Activated naive CD8-positive, alpha-beta T cell treated with anti-CD3 and anti-CD28 coated beads for 36 hours (primary cell): ENCODE measurements at places on chromosomes 12 and 14.
A peak's percentile ranks its signal among the peaks of the same experiment; 100 is the strongest.

- DNase-seq: no peak
Measured at GRCh38 chr12:28367326-28367725, 177.1 kb downstream of the CCDC91 start.

DNA sequence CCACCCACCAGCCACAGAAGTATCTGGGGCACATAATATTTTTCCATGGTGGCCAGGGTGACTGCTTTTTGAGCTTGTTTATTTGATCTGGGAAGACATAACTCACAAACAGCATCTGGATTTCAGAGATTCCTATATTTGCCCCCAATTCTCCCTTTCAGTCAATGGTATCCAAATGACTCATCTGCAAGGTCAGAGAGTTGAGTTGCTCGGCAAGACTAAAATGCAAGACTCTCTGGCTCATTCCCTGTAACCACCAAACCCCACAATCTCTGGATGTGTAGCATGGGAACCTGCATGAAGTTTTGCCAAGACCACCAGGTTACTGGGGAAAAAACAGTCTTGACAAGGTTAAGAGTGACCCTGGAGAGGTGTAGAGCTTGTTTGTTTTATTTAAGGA lies 174.9 kb upstream of the FAR2 start:
- no peak for DNase-seq

DNA sequence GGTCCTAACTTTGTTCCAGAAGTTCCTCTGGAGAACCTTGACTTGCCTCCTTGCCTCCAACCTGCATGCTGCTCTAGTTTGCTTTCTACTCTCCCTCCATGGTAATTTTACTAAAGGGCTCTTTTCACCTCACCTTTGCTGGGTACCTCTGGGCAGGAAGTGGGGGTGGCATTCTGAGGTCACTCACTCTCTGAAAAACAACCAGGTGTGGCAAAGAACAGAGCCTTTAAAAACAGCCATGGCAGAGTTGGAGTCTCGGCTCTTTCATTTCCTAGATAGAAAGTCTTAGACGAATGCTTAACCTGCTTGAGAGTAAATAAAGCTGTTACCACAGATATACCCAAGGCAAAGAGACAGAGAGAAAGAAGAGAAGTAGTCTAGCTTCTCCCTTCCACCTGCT lies 827.9 kb downstream of the BCL11B start:
- peak; percentile 2 for DNase-seq

DNA sequence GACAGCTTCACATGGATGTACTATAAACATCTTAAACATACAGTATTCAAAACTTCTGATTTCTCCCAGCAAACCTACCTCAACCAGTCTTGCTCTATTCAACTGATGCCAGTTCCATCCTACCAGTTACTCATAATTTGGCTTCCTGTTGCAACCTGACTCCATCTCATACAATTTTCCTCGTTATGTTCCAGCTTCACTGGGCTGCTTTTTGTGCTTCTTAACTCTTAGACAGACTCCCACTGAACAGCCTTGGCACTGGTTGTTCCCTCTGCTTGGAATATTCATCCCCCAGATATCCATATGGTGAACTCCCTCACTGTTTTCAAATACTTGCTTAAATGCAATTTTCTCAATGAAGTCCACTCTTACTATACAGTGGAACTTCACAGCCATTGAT lies 249.2 kb downstream of the AEBP2 start:
- no peak for DNase-seq
